Stimulated activated CD4-positive, alpha-beta T cell treated with anti-CD3 and anti-CD28 coated beads, Interleukin-12 subunit alpha, Interleukin-12 subunit beta, amount 100 ng/mL, for 4 hours (primary cell): ENCODE measurements at places on chromosomes 6 and 20.

DNA sequence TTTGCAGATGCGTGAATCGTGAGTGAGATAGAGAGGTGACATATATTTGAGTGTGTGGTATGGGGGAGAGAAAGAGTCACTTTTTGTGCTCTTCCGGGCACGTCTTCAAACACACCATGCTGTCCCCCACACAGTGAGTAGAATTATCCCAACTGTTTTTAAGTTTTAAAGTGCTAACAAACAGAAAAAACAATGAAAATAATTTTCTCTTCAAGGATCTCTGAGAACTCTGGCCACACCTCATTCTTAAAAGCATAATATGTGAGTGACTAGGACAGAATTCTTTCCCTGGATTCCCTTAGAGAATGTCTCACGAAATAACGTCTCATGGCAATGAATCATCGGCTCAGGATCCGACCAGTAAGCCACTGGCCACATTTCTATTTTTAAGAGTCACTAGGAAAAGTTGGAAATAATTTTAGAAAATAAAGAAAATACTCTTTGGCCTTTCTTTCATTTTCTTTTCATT is 235.7 kb upstream of the ZNF217 start:
- no peak for DNase-seq

GRCh38 chr6:107344383-107344782 is 115.0 kb downstream of the PDSS2 start:
- no peak for DNase-seq

- no peak for DNase-seq
Observed at GRCh38 chr6:37218061-37218460, 39.5 kb upstream of the TBC1D22B start.

- DNase-seq: no peak
Observed at GRCh38 chr20:40471261-40471629, 217.8 kb downstream of the MAFB start.

DNA sequence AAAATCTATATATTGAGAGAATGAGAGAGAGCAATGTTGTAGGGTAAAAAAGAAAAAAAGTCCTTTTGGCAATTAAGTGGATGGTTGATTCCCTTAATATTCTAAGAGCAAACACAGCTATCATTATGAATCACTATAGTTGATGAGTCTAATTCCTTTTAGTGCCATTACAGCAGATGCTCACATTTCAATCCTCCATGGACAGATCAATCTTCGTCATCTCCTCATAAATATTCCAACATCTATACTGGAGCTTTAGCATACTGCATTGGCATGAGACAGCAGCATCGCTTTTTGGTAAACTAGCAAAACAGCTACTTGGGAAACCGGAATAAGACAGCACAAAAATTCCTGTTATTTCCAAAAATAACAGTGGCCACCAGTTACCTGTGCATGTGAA is 796.7 kb downstream of the QKI start:
- no peak for DNase-seq

GRCh38 chr20:18066421-18067333 is 9.0 kb upstream of the OVOL2 start:
- DNase-seq: no peak

GRCh38 chr20:3901028-3901705 is 12.0 kb downstream of the PANK2 start:
- no peak for DNase-seq

DNA sequence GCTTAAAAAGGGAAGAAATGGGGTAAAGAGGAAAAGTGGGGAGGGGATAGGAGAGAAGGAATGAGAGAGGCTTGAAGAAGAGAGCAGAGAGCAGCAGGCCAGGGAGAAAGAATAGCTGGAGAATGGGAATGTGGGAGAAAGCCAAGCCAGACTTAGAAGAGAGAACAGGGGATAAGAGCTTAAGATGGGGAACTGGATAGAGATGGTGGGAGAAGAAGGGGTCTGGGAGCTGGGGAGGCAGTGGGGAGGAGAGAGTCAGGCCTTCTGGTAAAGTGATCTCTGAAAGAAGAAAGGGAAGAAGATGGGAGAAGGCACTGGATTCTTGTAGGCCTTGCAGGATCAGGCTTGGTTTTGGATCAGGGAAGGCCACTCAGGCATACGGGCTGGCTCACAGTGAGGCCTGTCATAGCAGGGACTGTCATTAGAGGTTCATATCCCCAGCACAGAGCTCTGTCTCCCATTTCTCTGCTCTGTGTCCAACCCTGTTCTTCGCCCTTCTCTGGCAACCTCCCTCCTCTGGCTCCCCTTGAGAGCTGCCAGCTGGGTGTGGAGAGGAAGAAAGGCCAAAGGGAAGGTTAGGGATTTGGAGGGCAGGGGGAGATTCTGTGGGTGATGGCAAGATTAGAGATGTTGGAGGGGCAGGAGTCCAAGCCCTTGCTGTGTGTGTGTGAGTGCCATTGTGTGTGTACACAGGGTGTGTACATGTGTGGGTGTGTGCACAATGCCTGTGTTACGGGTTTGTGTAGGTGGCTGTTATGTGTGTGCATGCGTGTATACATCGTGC is 9.3 kb downstream of the SYNGAP1 start:
- DNase-seq: no peak

DNA sequence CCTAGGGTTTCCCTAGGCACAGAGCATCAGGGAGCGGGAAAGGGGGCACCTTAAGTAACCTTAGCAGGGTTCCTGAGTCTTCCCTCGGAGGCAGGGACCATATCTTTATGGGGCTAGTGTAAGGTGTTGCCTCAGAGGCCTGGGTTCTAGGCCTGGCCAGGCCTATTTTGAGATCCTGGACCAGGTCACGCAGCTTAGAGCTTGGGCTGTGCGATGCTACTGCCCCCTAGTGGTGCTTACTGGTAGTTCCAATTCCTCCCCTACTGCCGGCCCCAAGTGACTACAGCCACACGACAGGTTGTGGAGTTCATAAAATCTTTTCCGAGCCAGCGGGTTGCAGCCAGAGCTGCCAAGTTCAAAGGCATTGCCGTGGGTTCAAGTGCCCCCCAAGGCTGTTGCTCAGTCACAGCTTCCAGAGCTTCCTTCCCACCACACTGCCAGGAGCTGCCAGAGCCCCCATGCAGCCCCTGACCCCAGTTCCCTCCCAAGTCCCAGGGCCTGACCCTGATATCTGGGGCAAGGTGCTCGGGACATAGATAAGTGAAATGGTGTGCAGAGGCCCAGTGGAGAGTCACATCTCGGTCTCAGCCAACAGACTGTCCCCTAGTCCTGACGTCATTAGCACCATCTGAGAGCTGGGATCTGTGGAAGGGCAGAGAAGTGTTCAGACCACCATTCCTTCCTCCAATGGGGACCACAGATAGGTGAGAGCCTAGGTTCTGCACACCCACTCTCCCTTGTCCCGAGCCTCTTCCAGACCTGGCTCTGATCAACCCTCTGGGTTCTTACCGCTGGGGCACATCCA is 3.3 kb downstream of the LRRC73 start:
- DNase-seq: peak; percentile 72

DNA sequence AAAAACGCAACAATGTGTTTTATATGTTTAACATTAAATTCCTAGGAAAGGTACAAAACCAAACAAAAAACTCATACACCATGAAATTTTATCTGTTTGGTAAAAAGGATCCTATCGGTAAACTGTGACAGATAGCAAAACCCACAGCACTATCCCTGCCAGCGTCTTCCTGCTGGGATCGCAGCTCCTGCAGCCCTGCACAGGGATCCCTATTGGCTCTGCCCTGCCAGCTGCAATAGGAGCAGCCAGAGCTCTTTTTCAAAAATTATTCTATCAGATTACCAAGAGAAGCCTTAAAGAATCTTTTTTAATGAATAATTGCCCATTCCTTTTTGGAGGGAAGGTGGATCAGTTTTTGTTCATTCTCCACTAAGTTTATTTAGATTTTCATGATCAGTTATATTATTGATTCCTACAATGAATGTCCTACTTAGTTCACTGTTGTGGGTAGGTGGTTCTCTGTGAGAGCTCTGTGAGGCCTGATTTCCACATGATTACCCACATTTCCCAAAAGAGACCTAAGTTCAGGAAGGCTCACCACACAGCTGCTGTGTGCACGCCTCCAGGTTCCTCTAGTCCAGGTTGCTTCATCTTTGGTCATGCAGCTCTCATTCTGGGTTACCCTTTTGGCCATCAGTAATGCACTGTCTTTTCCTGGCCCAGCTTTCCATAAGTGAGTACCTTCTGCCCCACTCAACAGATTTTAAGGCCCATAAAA is 293.8 kb downstream of the FRK start:
- DNase-seq: no peak

GRCh38 chr20:45779011-45779915 is 12.4 kb downstream of the WFDC3 start:
- no peak for DNase-seq

DNA sequence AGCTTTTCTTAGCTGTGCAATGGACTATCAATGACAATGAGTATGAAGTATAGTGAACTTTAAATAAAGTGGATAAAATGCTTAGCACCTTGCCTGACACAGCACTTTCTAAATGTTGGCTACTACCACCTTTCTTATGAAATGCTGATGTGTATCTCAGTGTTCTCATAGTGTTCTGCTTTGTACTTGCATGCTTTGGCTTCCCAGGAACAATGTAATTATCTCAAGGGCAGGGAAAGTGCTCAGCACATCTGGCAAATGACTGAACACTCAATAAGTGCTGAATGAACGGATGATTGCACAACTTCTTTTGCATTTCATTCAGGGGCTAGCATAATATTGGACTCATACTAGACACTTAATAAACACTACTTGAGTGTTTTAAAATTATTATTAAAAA is 28.2 kb upstream of the NOX3 start:
- no peak for DNase-seq

DNA sequence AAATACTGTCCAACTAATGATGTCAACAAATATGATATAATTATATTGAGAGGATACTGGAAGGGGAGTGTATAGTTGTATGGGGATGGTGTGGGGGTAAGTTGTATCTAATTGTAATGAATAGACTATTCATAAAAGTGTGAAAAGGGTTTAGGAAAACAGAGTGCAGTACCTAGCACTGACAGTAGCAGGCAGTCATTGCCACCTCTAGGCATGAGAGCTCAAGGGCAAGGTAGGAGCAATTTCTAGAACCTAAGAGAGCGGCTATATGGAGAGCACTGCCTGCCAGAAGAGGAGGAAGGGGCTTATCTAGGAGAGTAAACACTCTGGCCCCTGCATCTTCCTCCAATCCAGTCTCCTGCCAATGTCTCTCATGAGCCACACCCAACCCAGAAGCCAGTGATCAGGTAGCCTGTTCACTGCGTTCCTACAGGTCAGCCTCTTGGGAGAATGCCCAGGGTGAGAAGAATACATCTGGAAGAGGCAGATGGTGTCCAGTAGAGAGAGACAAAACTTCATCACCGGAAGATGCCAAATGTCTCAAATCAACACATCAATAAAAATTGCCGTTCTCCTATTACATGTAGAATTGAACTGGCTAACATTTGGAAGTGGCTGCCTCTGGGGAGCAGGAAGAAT is 200.0 kb downstream of the LY86 start:
- peak; percentile 8 for DNase-seq

GRCh38 chr20:10673842-10674683 is at the start of gene JAG1:
Gene JAG1 (minus strand): TSS chr20:10673999. CDS start chr20:10673530, 469 bp downstream.
- no peak for DNase-seq

DNA sequence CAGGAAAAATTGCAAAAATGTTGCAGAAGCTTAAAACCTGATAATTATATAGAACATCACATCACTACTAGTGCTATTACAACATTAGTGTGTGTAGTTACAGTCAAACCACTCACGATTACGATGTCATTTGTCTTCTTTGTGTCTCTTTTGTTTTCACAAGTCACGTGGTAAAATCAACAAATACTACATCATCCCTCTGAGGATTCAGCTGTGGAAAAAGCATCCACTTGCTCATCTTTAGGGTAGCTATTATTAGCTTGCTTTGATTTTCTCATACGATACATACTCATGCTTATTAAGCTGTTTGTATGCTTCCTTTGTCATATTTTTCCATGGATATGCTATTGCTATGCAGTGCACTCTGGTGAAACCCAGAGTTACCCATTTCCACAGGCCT is 22.2 kb upstream of the ATXN1 start:
- no peak for DNase-seq

- DNase-seq: no peak
Observed at GRCh38 chr6:101015541-101015940, 134.4 kb upstream of the ASCC3 start.

DNA sequence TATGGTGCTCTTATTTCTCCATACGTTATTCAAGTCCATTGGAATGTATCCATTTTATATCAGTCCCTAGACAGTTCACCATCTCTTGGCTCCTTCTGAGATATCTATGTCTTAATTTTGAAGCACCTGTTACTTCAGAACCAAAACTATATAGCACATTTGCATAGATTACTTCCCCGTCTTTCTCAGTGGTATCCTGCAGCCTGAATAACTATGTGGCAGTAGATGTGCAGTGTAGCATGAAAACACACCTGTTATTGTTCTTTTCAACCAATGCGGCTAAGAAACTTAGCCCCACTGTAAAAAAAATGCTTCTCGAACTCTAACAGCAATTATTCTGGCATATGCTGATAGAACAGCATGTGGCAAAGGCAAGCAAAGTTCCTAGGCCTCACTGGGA is 1184.4 kb upstream of the ADGRB3 start:
- DNase-seq: no peak

GRCh38 chr6:141158740-141159139 is 974.0 kb upstream of the GJE1 start:
- DNase-seq: no peak

DNA sequence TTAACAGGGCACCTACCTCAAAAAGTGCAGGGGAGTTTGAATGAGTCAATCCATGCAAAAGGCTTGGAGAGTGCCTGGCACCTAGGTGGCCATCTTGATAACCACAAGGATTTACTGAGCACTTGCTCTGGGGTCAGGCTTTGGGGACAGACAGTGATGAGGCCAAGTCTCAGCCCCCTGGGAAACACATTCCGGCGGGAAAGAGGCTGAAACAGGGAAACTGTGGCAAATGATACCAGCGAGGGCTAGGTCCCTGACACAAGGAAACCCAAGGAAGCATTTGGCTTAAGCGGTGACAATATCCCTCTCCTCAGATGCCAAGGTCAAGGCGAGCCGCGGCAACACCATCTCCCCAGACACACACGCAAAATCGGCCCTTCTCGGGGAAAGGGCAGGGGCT is 527 bp upstream of the DOK5 start:
- DNase-seq: no peak

GRCh38 chr20:52102126-52102525 is 89.5 kb downstream of the ZFP64 start:
- DNase-seq: no peak

- no peak for DNase-seq
Observed at GRCh38 chr6:36267731-36268477, 2.0 kb upstream of the PNPLA1 start.

DNA sequence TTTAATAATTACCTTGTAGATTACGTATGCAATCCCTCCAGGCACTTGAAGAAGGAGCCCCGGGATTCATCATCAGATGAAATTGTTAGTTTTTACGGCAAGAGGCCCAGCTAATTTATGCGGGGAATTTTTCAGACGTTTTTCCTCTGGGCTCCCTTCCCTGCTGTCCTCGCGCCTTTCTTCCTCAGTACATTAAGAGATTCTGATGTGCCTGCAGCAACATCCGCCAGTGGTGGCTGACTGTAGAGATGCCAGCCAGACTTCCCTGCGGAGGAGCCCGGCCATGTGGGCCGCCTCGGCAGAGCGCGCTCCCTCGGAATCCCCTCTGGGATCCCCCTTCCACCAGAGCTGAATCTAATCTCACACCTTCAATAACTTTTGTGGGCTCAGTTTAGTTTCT is 46.4 kb upstream of the POU3F2 start:
- no peak for DNase-seq
